Lower leg skin (tissue), 4 donors: ENCODE measurements at places on chromosomes 5 and 9.

GRCh38 chr9:121727295-121728020, 76.0 kb downstream of the DAB2IP start:
- no peak for DNase-seq

DNA sequence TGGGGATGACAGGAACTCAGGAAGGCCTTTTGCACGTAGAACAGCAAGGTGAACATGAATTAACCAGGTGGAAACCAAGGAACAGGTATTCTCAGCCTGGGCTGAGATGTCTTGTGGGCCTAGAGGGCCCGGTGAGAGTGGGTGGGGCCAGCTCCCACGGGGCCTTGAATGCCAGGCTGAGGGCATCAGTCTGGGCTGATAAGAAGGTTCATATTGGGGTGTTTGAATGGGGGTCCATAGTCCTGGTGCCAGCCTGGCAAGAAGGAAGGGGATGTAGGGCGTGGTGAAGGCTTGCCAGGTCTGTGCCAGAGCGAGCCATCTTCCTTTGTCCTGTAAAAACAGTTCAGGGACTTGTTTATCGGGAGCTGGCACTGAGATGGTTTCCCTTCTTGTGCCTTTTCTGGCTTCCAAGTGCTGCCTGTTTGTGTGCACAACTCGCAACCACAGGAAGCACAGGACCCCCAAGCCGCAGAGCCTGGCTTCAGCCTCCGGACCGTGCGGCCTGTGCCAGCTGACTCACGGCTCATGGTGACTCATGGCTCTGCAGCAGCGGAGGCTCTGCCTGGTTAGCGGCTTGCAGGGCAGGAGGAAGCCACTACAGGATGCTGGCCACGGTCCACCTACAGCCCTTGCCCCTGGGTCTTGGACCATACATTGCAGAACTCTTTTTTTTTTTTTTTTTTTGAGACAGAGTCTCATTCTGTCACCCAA, 2.4 kb downstream of the CARD19 start:
- DNase-seq, result peak; percentile 98

GRCh38 chr5:133330956-133331355, 279.1 kb downstream of the HSPA4 start:
- DNase-seq, result no peak

- no peak for DNase-seq
Observed at GRCh38 chr9:38334234-38334633, 58.3 kb upstream of the ALDH1B1 start.

GRCh38 chr5:149735066-149735465, 5.0 kb downstream of the PPARGC1B start:
- peak; percentile 81 for DNase-seq

- DNase-seq, result no peak
Observed at GRCh38 chr5:139164020-139164419, 34.1 kb downstream of the SIL1 start.

DNA sequence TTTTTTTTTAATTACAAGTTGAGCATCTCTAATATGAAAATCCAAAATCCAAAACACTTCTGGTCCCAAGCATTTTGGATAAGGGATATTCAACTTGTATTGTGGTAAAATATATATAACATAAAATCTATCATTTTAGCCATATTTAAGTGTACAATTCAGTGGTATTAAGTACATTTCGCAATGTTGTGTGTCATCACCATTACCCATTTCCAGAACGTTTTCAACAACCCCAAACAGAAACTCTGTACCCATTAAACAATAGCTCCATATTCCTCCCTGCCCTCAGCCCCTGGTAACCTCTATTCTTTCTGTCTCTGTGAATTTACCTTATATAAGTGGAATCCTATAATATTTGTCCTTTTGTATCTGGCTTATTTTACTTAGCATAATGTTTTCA, 24.9 kb downstream of the TICAM2 start:
- DNase-seq, result no peak

GRCh38 chr5:104513640-104514072, 951.1 kb upstream of the NUDT12 start:
- no peak for DNase-seq

DNA sequence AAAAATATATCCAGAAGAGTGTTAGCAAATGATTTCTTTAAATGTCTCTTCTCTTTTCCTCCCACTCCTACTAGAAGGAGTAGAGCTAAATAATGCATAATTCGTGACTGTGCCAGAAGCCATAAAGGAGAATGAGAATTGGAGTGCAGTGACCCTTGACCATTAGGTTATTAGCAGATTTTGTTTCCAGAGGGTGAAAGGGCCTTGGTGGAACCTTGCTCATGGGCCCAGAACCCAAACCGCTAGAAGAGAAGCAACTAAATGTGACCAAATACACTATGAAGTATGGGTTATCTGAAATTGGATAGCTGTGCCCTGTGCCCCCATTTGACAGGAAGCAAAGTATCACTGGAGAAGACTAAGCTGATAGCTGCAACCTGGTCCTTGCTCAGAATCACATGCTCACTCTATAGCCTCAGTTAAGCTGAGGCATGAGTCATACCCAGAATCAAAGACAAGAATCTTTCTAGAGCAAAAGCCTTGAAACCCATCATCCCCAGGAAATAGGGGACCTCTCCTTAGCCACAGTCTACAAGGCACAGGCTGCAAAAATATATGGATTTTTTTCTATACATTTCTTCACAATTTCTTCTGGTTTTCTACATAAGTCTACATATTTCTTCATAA, 36.3 kb downstream of the CAPSL start:
- DNase-seq, result no peak

DNA sequence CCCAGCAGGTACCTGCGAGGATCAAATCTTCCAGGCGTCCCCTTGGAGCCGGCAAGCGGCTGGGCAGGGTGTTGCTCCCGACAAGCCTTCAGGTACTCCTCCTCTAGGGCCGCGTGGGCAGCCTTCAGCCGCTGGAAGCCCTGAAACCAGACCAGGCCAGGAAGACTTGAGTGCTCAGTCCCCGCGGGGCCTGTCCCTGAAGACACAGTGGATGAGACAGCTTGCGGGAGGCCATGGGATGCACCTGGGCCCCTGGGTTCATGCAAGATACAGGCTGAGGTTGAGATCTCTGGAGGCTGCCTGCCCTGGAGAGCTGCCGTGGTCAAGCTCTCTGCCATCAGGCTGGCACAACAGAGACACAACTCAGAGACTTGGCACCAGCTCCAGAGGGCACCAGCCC, 25.4 kb downstream of the AKNA start:
- no peak for DNase-seq

DNA sequence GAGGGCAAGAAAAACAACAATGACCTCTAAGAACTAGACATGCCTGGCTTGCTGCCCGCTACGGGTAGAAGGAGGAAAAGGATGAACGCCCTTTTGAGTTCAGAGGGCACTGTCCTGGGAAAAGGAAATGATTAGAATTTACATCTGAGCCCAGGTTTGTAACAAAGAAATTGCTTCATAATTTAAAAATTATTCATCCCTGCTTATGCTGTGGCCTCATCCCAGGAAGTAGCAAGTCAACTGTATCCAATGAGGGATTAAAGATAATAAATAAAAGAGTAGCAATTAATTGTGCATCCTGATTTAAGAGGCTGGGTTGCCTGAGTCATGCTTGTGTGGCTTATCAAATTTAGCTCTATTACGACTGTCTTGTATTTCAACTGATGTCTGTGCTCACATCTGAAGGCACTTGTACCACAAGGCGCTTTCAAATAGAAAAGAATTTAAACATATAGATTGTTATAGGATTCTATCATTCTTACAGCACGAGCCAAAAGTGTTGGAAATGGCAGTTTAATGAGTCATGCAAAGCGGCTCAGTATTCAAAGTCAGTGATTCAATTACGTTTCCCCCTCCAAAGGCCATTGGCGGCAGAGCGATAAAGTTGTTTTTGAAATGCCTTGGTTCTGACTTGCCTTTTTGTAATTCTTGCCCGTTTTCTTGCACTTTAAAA, 40.0 kb upstream of the DMRT1 start:
- DNase-seq, result no peak
